ENCODE measurements at places on chromosomes 6 and 20. TPM values are rescaled to one million over a fixed set of nuclear protein-coding genes. Genes with fewer than 3 reads are reported as not detected.

Gene GABRR1
- total RNA-seq = not detected

Gene KCNQ2
- not detected for total RNA-seq

Gene PRRT1
- total RNA-seq = 1.0 TPM

Gene DNMT3B
- total RNA-seq = 1.6 TPM

Gene PRDM13
- not detected for total RNA-seq

Gene TCF15
- total RNA-seq = 0.52 TPM

Gene ABCC10
- 38.5 TPM for total RNA-seq

Gene ENPP5
- 17.1 TPM for total RNA-seq

Gene HLA-DOB
- total RNA-seq = 1.5 TPM

Gene COL20A1
- total RNA-seq = not detected
